ENCODE measurements at places on chromosomes 11 and 22. TPM values are rescaled to one million over a fixed set of nuclear protein-coding genes. Genes with fewer than 3 reads are reported as not detected.

Gene OPCML
- not detected for total RNA-seq

Gene PAMR1
- not detected for total RNA-seq

GRCh38 chr11:33461369-33462125, 204.4 kb downstream of the HIPK3 start:
- DNase-seq: no peak

- DNase-seq: no peak
Observed at GRCh38 chr11:130620548-130620947, 172.1 kb downstream of the ADAMTS15 start.

DNA sequence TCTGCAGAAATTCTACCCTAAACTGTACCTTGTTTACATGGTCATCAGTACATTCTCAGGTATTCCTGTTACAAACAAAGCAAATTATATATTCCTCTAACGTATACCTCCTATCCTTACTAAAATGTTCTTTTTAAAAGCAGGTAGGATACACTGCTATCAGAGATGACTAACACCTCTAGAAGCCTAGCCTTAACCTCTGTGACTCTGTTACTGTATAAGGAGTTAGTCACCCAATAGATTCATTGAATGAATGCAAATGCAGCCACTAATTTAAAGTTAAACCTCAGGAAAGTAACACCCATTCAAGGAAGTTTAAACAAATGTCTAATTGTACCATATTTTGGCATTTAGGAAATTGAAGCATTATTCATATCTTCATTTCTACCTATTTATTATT, 82.2 kb downstream of the FCHSD2 start:
- no peak for DNase-seq

DNA sequence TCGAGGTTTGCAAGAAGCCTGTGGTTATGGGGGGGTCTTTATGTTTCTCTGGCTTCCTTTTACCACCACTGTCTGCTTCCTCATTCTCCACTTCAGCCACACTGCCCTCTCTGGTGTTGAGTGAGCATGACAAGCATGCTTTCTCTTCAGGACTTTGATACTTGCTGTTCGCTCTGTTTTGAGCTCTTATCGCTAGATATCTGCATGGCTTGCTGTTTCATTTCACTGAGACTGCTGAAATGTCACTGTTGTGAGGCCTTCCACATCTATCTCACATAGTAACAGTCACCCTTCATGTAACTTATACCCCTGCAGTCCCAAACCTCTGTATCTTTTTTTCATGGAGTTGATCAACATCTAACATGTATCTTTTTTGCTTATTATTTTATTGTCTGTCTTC, 59.8 kb downstream of the TMEM135 start:
- DNase-seq: peak; percentile 18

DNA sequence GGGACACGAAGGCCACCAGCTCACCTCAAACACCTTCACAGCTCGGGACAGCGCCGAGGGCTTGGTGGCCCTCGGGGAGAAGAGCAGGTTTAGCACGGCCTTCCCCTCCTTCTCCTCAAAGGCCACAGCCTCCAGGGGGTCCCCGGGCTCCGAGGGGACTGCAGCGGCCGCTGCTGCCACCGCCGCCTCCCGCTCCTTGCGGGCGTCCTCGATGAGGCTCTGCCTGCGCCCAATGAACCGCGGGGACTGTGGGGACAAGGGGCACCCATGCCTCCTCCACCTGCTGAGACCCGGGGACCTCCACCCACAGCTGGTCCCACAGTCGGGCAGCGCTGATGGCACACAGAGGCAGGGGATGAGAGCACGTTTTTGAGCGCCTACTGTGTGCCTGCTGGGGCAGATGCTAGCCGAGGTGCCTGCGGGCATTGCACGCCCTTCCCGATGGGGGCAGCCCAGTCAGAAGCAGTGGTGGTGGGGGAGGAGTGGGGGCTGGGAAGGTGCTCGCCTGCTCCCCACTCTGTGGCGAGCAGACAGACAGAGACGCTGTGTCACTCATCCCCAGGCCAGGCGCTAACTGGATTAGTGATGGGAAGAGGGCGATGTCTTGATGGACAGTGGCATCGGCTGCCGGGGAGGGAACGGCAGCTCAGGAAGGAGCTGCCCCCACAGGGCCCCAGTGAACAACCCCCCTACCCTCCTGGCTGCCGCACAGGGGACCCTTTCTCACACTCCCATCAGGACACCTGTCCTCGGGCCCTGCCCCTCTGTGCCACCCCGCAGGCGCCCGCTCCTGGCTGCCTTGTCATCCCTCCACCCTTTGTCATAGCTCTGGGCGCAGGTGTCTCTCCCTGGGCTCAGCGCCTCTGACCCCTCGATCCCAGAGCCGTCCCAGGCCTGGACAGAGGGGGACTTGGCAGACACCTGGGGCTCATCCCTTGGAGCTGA, 1.7 kb downstream of the TH start:
- no peak for DNase-seq

- no peak for DNase-seq
Observed at GRCh38 chr11:35412285-35412684, 7.1 kb downstream of the SLC1A2 start.

- DNase-seq: peak; percentile 80
Observed at GRCh38 chr11:1382831-1383607, 6.7 kb upstream of the BRSK2 start.

- DNase-seq: peak; percentile 40
Observed at GRCh38 chr22:23137905-23138561, 3.8 kb downstream of the RSPH14 start.

Measured in activated naive CD8-positive, alpha-beta T cell treated with anti-CD3 and anti-CD28 coated beads for 36 hours (primary cell).